ENCODE measurements at places on chromosomes 1 and 21.

- no peak for DNase-seq
These were observed 16.2 kb downstream of the EDN2 start for GRCh38 chr1:41468122-41468762.

DNA sequence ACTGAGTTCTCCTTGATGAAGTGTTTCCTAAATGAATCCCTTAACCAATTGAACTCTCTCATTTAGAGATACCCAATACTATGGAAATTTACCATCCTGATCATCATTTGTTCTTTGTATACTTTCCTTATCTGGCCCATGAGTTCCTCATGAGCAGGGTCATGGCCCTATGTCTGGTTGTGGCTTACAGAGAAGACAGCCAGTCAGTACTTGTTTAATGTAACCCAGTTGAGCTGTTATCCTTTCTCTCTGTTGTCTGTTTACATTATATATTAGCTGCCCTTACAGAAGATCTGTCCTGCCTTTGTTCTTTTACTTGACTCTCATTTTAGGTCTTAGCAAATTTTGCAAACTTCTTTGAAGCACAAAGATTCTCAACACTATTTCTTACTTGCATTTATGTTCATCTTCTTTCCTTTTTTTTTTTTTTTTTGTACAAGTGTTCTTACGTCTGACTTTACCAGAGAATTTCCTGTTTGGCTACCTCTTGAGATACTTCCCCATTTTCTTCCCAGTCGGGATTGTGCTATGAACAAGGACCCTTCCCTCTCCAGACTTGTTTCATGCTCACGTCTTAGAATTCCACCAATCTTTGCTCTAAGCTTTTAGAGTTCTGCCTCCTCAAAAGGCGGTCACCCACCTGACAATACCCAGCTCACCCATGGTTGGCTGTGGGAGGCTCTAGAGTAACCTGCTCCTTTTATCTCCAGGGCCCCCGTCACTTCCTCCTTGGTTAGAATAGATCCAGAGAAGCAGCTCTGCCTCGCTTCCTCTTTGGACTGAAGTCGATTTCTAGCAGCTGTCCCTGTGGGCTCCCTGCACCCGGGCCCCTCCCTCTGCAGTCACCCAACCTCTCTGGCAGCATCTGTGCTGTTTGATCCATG lies 53.6 kb upstream of the RUNX1 start:
- DNase-seq, result no peak

DNA sequence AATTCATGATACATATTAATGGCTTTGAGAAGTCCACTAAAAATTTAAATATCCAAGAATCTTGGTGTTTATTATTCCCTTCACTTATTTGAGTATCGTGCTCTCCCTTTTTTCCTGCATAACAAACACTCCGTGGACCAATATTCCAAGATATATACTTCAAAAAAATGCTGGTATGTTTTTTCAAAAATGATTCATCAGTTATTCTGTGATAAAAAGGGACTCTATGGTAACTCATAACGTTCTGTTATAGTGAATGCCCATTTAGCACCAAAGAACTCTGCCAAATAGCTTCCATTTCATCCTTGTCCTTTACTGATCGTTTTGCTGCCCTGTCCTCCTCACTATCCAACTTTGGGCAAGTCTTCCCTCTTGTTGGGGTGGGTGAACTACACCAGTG lies 12.9 kb downstream of the GIPC2 start:
- DNase-seq, result no peak

GRCh38 chr1:100482748-100483147 lies 55.2 kb upstream of the GPR88 start:
- DNase-seq, result no peak

DNA sequence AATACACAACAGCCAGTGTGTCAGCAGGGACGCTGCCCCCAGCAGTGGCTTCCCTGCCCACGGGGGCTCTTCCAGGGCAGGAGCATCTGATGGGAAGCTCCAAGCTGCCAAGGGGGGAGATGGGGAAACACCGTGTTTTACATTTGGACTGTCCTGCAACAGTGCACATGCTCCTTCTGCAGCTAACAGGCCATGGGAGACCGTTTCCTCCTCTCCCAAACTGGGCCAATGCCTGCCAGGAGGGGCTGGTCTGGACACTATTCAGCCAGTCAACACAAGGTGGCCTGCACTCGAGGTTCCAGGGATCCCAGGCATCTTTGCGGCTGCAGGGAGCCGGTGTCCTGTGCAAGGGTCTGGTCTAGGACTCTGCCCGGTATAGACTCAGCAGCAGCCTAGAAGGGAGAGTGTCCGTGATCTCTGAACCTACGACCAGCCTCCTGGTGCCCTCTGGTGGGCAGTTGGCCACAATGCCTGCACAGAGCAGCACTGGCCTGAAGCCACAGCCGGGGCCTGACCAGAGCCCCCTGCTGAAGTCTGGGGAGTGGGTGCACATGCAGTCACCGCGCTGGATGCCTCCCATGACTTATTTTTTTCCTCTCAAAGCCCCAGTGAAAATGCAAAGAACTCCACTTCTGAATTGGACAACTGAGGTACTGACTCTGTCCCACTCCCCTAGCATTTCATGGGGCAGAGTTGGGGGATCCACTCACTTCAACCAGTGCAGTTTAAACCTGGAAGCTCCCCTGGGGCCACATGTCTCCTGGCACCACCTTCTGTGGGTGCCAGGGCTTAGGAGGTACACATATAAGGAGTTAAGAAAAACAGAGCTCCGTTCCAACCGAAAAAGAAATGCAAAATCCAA lies 33.3 kb downstream of the RCC2 start:
- peak; percentile 10 for DNase-seq

DNA sequence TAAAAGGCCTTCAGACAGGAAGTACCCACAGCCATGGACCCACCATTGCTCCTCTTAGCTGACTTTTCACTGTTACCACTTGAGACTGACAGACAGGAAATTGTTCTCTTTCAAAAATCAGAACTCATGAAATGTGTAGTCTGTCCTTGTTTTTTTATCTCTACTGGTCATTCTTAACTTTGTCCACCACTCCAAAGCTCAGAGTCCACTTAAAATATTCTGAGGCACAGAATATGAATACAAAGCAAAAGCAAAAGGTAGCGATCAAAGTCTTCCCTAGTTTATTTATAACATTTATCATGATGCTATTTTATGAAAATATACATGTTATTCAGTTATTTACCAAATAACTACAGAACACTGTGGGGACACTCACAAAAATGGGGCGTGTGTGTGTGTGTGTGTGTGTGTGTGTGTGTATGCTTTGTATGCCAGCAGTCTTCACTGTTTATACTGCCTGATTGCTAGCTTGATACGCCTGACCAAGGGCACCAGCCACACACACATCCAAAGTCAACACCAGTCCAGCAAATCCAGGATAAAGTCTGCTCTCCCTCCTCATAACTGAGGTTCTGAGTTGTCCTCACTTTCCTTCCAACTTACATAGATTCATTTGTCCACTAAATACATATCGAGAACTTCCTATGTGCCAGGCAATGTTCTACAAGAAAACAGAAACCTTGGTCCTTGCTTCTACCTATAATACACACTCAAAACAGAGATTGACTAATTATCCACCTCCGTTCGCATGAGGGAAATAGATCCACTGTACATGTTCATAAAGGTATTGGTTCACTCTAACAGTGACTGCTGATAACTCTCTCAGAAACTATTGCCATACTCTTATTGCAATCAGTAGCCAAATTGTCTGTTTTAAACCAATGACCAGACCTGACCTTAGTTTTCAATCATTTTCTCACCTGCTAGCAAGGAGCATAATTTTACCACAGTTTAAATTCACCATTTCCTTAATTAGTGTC lies 79.4 kb downstream of the ERICH3 start:
- DNase-seq, result no peak

DNA sequence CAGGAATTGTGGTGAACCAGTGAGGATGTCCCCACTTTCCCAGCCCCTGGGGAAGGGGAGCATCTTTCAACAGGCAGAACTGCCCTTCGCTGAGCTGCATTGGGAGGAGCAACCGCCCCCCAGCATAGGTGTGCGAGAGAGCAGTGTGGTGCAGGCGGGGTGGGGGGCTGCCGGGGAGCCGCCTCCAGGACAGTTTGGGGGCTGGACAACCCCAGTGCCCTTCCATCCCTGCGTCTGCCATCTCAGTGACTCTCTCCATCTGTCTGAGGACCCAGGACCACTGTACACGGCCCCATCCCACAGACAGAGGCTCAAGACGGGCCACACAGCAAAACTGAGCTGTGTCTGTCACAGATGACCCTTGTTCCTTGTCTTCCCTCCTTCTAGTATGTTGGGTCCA lies 14.2 kb downstream of the PODN start:
- DNase-seq, result no peak

GRCh38 chr1:66495495-66495894 lies 38.5 kb upstream of the SGIP1 start:
- DNase-seq, result no peak
